ENCODE measurements at places on chromosomes 5 and 9. TPM values are rescaled to one million over a fixed set of nuclear protein-coding genes. Genes with fewer than 3 reads are reported as not detected.

- H3K4me1 ChIP-seq, result peaks cover 6% of the 10 kb centered on the region
- H3K27ac ChIP-seq, result no peak overlapping the region
- no peaks in the 10 kb centered on the region for H3K27me3 ChIP-seq
- H3K4me3 ChIP-seq, result no peak overlapping the region
- H3K36me3 ChIP-seq, result no peaks in the 10 kb centered on the region
These were observed 96.6 kb downstream of the DPYSL3 start for GRCh38 chr5:147413266-147413665.

DNA sequence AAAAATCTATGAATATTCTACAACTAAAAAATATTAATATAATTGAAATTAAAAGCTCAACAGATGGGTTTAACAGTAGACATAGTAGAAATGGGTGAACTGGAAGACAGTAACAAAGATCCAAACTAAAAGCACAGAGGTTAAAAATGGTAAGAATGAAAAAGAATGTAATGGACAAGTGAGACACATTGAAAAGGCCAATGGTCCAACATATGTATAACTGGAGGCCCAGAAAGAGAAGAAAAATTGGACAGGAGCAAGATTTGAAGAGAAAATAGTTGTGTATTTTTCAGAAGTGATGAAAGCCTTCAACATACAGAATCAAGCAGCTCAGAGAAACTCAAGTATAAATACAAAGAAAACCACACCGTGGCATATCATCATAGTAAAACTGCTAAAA is 58.6 kb downstream of the PCDHGC5 start:
- no peak for DNase-seq
- H3K4me3 ChIP-seq, result no peak overlapping the region
- no peak overlapping the region for H3K27ac ChIP-seq
- no peaks in the 10 kb centered on the region for H3K4me1 ChIP-seq
- no peaks in the 10 kb centered on the region for H3K27me3 ChIP-seq

- no peaks in the 10 kb centered on the region for H3K27me3 ChIP-seq
- H3K4me1 ChIP-seq, result peaks cover 4% of the 10 kb centered on the region
- DNase-seq, result no peak
- no peaks in the 10 kb centered on the region for H3K36me3 ChIP-seq
These were observed 60.8 kb downstream of the FOXD1 start for GRCh38 chr5:73387601-73388305.

DNA sequence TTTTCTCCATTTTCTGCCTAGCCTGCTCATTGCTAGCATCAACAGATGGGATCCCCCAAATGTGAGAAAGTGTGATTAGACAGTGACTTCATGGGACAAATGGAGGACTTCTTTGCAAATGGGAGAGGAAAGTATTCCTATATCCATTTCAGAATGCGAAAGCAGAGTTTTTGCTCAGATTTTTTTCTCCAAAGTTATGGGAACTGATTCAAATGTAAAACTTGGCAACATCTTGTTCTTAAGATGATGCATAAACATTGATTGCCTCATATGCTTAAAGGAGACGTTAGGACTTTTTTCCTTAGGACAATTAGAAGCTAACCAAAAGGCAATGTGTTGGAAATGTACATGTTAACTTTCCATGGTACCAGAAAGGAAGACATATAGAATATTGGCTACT is 704.3 kb upstream of the ZNF608 start:
- no peaks in the 10 kb centered on the region for H3K36me3 ChIP-seq
- no peaks in the 10 kb centered on the region for H3K4me1 ChIP-seq
- no peak for DNase-seq
- H3K4me3 ChIP-seq, result no peak overlapping the region

DNA sequence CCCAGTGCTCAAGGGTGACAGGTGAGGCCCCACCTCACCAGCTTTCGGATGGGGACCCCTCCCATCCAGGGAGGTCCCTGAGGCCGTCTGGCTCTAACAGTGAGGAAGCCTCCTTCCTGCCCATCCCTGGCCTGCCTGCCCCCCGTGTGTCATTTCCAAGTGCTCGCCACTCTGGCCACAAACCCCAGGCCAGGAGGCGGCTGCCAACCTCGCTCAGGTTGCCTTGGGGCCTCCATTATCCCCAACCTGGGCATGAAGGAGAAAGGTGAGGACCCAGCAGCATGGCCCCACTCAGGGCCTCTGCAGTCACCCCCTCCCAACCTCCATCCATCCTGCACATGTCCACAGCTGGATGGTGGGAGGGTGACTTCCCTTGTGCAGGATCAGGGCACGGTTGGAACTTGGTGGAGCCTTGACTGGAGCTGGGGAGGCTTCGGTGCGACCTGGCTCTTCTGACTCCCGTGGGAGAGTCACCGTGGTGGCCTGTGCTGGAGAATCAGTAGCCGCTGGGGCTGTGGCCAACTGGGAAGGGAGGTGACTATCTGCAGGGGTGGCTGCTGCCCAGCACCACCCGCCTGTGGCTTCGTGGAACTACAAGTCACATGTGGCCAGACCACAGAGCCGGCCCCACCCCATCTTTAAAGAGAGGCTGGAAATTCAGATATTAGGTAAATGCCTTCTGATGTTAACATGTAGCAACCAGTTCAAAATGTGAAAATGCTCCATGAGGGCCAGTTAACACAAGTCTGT is 37.5 kb upstream of the GFPT2 start:
- no peak overlapping the region for H3K4me3 ChIP-seq
- no peaks in the 10 kb centered on the region for H3K4me1 ChIP-seq
- H3K27me3 ChIP-seq, result no peaks in the 10 kb centered on the region
- no peak overlapping the region for H3K27ac ChIP-seq

GRCh38 chr9:85599540-85600105 is 142.1 kb downstream of the AGTPBP1 start:
- no peaks in the 10 kb centered on the region for H3K36me3 ChIP-seq
- H3K27me3 ChIP-seq, result no peaks in the 10 kb centered on the region
- no peak for DNase-seq
- no peaks in the 10 kb centered on the region for H3K4me1 ChIP-seq

GRCh38 chr9:92058723-92059444 is 56.3 kb downstream of the SPTLC1 start:
- no peak overlapping the region for H3K4me3 ChIP-seq
- no peak for DNase-seq

GABRA1 gene
- not detected for total RNA-seq
